ENCODE measurements at places on chromosomes 12 and 14. TPM values are rescaled to one million over a fixed set of nuclear protein-coding genes. Genes with fewer than 3 reads are reported as not detected.
A peak's percentile ranks its signal among the peaks of the same experiment; 100 is the strongest.

DNA sequence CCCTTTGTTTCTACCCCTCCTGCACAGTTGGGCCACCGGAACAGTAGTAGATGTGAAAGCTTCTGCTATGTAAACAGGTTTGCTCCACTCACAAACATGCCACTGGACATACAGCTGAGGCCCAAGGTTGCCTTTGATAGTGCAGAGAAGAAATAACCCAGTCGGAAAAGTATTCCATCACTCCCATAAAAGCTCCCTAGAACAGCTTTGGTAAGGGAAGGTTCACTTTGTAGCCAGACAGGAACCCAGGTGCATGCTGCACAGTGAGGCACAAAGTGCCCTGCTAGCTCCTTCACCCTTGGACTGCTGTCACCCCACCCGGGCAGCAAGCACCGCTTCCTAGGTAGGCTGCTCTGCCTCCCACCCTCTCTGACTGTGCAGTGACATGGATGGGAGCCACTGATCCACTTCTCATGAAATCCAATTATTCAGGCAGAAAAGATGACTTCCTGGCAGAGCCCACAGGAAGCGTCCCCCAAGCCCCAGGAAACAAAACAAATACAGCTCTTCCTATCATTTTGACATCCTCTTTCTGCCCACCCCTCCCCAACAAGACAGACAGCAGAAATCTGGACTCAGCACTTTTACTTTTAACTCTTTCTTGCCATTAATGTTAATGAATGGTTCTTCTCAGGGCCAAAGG lies 100.2 kb downstream of the SRGAP1 start:
- DNase-seq, result no peak

LRRIQ1 gene
- total RNA-seq, result 0.10 TPM

CLEC4D gene
- total RNA-seq, result not detected

GRCh38 chr12:126346087-126346486 lies 1280.9 kb downstream of the AACS start:
- no peak for DNase-seq

DNA sequence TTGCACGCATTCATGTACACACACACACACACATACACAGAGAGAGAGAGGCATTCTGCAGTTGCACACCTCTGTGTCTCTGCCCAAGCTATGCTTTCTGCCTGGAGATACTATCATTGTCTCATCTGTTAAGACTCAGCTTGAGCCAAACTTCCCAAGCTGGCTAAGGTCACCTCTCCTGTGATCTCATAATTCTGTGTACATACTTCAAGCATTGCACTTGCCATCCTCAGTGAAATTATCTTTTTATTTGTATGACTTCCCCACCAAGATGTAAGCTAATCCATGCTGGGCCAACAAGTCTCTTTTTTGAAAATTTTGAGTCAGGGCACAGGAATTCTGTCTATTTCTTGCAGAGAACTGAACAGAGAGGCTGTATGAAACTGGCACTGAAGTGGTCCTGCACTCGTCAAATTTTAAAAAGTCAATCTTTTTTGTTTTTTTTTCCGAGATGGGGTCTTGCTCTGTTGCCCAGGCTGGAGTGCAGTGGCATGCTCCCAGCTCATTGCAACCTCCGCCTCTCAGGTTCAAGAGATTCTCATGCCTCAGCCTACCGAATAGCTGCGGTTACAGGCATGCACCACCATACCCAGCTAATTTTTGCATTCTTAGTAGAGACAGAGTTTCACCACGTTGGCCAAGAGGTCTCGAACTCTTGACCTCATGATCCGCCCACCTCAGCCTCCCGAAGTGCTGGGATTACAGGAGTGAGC lies 44.3 kb downstream of the TMTC1 start:
- DNase-seq, result no peak

CLEC4C gene
- not detected for total RNA-seq

AMIGO2 gene
- total RNA-seq, result 13.1 TPM

DNA sequence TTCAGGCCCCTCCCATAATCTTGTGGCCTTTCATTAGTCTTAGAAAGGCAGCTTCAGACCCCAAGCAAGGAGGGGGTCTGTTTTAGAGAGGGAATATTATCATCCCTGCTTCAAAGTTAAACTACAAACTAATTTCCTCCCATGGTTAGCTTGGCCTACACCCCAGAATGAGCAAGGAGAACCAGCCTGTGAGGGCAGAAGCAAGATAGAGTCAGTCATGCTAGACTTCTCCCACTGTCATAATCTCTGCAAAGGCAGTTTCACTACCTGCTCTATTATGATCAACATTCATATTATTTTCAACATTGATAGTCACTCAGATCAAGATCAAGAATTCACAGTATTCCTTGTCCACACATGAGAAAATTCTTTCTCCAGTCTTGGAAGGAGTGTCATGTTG lies 105.1 kb downstream of the GXYLT1 start:
- no peak for DNase-seq

GRCh38 chr14:64400829-64401459 lies 12.8 kb downstream of the MTHFD1 start:
- no peak for DNase-seq

DNA sequence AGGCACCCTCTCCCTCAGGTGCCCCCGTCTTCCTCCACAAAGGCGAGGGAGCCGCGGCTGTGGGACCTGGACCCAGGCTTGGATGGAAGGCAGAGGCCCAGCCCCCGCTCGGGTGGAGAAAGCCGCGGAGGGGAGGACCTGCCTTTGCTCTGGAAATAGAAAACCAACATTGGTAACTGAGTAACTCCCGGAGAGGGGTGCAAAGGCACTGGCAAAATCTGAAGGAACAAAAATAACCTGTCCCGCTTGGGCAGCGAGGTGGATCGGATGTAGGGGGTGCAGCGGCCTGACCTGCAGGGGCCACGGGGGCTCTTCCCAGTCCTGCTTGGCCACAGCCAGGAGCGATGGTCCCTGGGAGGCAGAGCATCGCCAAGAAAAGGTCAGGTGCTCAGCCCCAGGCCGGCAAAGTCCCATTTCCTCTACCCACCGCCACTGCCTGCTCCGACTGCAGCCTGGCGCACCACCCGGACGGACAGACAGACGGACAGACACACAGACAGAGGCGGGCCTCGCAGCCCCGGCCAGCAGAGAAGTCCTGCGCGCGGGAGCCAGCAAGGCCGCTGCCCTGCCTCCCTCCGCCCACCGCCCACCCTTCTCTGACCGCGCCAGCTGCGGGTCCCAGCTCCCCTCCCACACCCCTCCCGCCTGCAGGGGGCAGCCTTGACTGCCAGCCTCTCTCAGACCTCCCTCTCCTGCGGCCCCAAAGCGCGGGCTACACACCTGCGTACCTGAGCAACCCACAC lies 21.4 kb upstream of the TMEM106C start:
- DNase-seq, result no peak

DNA sequence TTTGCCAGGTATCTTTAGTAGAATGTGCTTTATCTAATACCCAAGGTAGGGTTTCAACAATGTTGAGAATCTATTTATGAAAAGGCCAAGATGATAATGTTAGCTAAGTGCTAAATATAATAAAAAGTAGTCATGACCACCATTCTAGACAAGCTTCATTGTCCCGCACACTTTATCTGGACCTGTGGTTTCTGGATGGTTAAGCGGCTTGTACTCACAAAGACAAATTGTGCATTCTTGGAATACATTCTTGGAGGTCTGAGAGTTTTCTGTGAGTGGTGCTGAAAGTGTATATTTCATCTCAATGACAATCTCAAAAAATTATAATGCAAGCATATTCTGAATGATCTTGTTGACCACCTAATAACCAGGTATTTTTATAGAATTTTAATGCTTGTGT lies 646.9 kb downstream of the DIO2 start:
- DNase-seq, result no peak

- DNase-seq, result no peak
Measured at GRCh38 chr14:58200846-58201245, 897 bp downstream of the ACTR10 start.

PPFIBP1 gene
- total RNA-seq, result 103 TPM

- peak; percentile 26 for DNase-seq
Measured at GRCh38 chr14:61347826-61348443, 26.6 kb downstream of the PRKCH start.

GRCh38 chr14:100893228-100893601 lies 10.3 kb downstream of the RTL1 start:
- peak; percentile 28 for DNase-seq

DNA sequence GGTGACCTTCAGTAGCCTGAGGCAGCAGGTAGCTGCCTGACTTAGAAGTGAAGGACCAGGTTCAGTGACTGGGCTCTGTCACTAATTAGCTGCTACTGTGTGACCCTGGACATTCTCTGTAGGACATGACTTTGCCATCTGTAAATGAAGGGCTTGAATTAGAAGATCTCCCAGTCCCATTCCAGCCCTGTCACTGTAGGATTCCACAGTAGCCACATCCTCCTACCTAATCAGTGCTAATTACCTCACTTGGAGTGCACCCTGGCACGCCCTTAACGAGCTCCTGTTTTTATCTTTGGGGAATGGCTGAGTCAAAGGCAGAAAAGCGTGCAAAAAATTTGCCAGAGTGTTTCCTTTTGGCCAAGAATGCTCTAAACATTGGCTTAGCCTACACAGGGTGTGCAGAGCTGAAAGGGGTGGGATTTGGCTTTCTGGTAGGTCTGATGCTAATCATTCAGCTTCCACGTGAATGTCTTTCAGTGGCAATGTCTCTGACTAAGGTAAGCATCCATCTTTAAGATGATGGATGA lies 6.8 kb downstream of the NTF3 start:
- no peak for DNase-seq

- DNase-seq, result peak; percentile 67
Measured at GRCh38 chr12:116135209-116135930, 142.1 kb downstream of the MED13L start.

KLRC2 gene
- total RNA-seq, result 0.40 TPM

DNA sequence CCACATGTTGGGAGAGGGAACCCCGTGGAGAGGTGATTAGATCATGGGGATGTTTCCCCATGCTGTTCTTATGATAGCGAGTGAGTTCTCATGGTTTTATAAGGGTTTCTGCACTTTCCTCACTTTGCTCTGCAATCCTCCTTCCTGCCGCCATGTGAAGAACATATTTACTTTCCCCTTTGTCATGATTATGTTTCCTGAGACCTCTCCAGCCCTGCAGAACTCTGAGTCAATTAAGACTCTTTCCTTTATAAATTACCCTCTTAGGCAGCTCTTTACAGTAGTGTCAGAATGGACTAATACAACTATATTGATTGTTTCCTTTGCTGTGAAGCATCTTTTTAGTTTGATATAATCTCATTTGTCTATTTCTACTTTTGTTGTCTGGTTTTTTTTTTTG lies 13.1 kb upstream of the RASSF9 start:
- no peak for DNase-seq

- no peak for DNase-seq
Measured at GRCh38 chr12:11607313-11608081, 42.0 kb upstream of the ETV6 start.

DNA sequence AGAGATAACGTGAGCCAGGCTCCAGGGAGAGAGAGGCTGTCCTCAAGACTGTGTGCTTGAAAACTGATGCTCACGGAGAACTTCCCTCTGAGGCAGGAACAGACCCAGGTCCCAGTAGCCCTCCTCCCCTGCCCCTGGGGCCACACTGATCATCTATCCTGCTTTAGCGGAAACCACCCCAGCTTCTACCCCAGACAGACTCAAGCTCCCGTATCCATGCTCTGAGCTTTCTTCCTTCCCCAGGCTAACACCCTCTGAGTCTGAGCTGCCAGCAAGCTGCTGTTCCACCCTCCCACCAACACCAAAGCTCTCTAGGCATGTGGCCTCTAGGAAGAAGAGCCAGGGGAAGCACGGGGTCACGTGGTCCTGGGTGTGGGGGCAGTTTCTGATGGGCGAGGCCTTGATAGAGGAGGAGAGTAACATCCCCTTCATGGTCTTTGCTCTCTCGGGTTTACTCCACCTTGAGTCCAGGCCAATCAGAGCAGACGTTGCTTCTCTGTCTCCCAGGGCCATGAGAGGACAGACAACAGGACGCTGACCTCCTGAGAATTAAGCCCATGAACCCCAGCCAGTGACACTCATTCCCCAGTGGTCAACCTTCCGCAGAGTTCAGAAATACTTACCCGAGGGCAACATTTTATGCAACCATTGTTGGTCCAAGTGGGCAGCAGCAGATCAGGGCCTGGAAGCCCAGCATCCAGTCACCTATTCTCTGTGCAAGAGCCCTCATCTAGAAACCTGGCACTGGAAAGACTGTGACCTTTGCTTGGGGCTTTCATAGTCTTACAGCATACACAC lies 1.4 kb downstream of the PCK2 start:
- DNase-seq, result no peak

- peak; percentile 69 for DNase-seq
Measured at GRCh38 chr12:53543539-53543938, 36.3 kb upstream of the NPFF start.

SLC17A8 gene
- not detected for total RNA-seq

DNA sequence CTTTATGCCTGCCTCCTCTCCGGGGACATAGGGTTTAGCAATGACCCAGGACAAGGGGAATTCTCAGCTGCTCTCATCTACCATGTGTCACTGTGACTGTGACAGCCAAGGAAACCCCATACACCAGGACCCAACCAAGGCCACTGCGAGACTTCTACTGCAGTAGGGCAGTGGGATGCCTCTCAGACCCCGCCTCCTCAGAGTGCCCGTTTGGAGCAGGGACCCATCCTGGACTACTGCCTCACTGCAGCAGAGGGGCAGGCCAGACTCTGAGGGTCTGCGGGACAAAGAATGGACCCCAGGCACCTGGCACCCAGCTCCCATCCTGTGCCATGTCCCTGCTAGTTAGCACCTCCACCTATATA lies 71.3 kb upstream of the DDX11 start:
- peak; percentile 80 for DNase-seq

- DNase-seq, result peak; percentile 85
Measured at GRCh38 chr12:52081263-52081733, 1.8 kb downstream of the SMIM41 start.

- no peak for DNase-seq
Measured at GRCh38 chr12:120150919-120151525, 34.5 kb upstream of the RAB35 start.

DNA sequence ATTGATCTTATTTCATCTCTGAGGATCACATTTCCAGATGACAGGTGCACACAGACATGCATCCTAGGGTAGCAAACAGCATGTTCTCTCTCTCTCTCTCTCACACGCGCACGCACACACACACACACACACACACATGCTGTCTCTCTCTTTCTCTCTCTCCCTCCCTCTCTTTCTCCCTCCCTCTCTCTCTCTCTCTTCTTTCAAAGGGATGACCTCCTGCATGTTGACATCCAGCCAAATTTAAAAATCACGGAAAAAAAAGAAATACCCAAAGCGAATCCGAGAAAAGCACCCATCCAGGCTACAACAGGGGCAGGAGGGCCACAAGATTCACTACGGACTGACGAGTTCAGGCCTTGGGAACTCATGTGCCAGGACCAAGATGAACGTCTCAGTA lies 2.3 kb downstream of the KSR2 start:
- DNase-seq, result no peak
